ENCODE measurements at places on chromosomes 3 and 15.

GRCh38 chr3:36700537-36701248, 63.7 kb downstream of the DCLK3 start:
- peak; percentile 29 for DNase-seq

DNA sequence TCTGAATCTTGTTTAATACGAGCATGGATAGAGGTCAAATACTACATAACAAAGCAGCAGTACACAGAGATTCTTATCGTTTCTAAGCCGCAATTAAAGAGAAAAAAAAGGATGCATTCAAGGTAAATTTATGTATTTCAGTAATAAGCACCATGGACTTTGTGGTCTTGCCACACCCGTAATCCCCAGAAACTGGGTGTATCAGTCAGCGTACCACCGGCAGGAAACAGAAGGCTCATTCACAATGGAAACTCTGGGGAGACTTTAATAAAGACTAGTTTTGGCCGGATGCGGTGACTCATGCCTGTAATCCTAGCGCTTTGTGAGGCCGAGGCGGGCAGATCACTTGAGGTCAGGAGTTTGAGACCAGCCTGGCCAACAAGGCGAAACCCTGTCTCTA, 81.9 kb upstream of the ZNF280D start:
- no peak for DNase-seq

DNA sequence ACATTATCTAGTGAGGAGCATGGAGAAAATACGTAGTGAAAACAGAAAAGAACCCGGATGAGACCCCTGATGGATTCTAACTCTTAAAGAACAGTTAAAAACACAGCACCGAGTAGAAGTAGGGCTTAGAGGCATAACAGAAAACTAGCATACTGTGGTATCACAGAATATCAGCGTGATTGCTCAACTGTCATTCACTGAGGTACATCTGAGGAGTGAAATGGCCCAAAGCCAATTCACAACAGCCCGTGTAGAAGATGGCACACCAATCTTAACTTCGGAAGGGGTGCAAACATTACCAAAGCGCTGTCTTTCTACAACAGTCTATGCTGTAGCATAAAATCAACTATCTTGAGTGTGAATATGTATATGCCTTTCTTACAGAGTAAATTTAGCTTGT, 1.8 kb downstream of the CLASP2 start:
- DNase-seq = no peak

GRCh38 chr15:91789136-91789535, 64.4 kb upstream of the SLCO3A1 start:
- DNase-seq = no peak

DNA sequence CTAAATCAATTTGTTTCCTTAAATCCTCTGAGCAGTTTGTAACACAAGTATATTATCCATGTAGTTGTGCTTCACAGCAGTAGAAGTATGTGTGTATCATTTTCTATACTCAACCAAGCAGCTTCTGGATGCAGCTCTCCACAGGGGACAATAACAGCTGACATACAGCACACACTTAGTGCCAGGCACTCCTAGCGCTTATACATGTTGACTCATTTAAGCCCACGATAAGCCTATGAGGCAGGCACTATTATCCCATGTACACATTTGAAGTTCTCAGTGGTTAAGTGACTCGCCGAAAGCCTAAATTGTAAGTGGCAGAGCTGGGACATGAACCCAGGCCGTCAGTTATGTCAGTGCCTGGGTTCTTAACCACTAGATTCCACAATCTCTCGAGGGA, 20.3 kb upstream of the LPP start:
- DNase-seq = no peak

DNA sequence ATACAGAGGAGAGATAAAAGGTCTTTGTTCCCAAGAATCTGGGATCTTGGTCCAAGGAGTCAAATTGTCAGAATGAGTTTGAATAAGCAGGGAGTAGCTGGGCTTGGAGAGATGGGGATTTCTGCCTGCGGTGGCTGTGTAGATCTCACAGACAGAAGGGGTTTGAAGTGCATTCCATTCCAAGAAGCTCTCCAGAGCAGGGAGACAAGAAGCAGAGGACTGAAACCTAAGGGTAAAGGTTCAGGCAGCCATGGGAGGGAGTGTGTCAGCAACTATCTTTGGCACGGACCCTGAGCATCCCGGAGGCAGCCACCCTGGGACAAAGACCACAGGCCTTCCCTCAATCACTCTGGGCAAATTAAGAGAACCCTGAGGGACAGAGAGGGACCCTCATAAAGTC, 422.3 kb upstream of the WNT5A start:
- DNase-seq = no peak

GRCh38 chr3:173617490-173617889, 219.9 kb downstream of the NLGN1 start:
- DNase-seq = no peak

DNA sequence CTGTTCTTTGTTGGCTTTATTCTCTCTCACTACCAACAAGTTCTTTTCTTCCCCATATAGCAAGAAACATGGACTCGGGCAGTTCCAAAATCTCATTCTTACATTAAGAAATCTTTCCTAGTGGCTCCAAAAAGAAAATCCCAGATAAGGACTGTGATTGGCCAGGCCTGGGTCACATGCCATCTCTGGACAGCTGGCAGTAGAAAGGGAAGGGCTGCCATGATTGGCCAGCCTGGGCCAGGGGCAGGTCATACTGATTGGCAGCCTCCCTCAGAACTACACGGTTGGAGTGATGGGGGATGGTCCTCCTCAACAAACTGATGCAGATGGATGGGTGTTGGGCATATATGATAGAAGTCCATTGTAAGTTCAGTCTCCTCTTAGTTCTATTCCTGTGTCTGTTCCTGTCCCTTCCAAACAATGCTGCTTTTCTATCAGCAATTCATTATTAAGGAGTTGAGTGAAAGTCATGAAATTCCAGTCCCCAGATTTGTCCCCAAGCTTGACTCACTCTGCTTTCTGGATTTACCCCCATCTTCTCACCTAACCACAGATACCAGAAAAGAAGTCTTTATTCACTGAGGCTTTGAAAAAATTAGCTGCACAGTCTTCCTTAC, 175.5 kb downstream of the ATG7 start:
- no peak for DNase-seq

DNA sequence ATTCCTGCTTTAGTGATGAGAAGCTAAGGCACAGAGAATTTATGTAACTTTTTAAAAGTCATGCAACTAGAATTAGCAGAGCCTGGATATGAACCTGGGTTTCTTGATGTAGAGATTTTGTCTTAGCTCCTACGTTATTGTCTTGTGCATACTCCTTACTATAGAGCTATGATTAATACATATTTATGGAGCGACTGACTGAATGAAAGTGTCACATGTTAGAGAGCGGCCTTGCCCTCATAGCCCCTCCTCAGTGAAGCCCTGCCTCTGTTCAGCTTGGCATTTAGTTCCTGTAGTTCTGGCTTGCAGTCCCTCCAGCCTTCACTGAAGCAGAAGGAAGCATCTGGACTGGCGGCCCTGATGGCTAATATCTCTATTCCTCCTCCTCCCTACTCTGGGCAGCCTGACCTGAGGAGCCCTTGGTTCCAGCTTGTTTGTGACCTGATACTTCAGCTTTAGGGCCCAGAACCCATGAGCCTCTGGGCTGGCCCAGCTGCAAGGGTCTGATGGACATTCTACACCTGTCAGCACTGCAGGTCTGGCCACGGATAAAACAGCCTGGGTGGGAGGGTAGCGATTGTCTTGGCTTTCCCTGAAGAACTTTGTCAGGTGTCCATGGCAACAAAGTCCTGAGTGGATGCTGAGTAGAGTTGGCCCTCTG, 13.4 kb upstream of the AGBL1 start:
- DNase-seq = no peak

GRCh38 chr3:94259291-94259690, 196.4 kb downstream of the NSUN3 start:
- DNase-seq = no peak

DNA sequence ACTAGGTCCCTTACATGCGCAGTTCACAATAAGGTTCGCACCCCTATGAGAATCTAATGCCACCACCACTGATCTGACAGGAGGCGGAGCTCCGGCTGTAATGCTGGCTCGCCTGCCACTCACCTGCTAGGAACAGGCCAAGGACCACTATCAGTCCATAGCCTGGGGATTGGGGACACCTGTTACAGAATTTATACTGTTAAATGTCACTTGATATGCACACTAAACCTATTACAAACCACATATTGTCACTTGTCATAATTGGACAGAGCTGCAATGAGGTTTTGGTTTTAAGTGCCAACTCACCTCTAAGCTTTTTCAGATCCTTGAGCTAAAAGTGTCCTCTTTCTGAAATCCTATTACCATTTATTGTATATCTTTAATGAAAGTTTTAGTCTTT, 507.9 kb upstream of the TPRG1 start:
- DNase-seq = no peak

- DNase-seq = no peak
These were observed 167.2 kb downstream of the SPATA16 start for GRCh38 chr3:172973799-172974198.

- no peak for DNase-seq
These were observed 105.9 kb downstream of the DNAJB8 start for GRCh38 chr3:128360705-128361271.

- no peak for DNase-seq
These were observed 43.6 kb downstream of the RASA2 start for GRCh38 chr3:141530415-141530768.

GRCh38 chr3:173257797-173258196, 116.8 kb upstream of the SPATA16 start:
- DNase-seq = no peak

DNA sequence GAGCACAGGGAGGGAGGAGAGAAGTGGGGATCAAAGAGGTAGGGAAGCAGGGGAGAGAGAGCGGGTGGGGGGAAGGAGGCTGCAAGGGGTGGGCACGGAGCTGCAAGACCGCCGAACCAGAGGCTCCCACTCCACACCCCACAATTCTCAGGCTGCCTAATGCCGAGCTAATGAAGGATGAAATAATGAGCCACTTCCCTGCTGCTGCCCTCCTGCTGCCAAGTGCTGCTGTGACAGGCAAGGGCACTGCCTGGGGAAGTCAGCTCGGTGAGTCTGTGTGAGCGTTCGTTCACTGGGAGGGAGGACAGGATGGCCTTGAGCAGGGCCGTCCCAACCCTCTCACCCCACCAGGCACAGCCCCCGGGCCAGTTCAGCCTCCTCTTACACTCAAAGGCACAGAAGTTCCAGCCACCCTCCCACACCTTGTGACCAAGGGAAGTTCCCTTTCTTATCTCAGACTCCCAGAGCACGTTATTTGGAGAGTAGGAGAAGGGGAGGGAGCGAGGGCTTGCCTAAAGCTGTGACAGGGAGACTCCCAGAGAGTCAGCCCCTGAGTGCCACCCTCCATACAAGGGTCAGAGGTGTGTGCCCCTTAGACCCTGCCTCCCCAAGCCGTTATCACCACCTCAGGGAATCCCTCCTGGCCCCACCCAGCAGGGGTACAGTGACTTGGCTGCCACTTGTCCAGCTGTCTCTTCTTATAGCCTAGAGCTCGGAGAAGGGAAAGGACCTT, 12.4 kb downstream of the GLYCTK start:
- DNase-seq = no peak

DNA sequence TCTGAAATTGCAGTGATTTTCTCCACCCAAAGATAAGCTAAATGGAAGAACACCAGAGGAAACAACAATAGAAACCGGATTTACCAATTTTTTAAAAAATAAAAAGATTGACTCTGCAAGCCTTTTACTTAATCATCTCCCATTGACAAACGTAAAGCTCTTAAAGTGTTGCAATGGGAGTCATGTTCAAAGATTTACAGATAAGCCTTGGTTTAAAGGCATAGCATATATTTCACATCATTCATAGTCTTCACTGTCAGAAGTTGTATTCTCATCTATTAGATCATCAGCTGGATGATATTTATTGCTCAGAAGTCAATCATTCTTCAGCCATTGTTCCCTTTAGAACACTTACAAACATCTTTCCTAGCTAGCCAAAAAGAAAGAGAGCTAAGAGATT, 397.6 kb downstream of the GBE1 start:
- DNase-seq = no peak

DNA sequence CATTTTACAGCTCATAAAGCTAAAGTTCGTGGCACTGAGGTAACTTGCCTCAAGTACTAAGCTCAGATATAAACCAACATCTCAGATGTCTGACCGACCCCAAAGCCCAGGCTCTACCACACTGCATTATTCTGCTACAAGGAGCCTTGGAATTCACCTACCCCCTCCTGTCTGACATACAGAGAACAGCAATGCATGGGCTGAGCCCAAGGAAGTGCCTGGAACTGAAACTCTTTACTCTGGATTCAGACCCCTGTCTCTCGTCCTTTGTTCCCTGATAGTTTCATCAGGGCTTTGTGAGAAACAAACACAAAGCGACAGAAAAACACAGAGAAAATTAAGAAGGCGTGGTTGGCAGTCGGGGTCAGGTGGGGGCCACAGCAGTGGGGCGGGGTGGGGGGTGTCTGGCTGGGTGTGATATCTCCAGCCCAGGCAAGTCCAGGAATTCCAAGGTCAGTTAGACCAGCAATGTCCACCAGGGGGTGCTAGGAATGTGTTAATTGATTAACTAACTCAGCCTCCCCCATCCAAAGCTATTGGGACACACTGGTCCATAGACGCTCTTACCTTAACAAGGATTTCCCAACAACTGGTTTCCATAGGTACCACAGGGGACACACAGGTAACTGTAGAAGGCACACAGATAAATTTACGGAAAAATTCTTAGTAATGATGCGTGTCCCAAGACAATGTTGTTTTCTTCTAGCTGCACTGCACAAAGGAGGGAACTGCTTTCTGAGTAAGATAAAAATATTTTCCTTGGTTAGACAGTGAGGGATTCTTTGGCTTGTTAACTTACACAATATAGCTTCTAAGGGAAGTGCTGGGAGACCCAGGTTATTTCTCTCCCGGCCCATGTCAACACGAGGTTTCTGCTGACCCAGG, 18.8 kb upstream of the SSUH2 start:
- DNase-seq = peak; percentile 6

- no peak for DNase-seq
These were observed 64.6 kb downstream of the CYP11A1 start for GRCh38 chr15:74302821-74303359.

GRCh38 chr3:143358155-143358792, 238.7 kb downstream of the CHST2 start:
- DNase-seq = no peak

GRCh38 chr15:75864213-75865059, 21.2 kb downstream of the UBE2Q2 start:
- DNase-seq = no peak

DNA sequence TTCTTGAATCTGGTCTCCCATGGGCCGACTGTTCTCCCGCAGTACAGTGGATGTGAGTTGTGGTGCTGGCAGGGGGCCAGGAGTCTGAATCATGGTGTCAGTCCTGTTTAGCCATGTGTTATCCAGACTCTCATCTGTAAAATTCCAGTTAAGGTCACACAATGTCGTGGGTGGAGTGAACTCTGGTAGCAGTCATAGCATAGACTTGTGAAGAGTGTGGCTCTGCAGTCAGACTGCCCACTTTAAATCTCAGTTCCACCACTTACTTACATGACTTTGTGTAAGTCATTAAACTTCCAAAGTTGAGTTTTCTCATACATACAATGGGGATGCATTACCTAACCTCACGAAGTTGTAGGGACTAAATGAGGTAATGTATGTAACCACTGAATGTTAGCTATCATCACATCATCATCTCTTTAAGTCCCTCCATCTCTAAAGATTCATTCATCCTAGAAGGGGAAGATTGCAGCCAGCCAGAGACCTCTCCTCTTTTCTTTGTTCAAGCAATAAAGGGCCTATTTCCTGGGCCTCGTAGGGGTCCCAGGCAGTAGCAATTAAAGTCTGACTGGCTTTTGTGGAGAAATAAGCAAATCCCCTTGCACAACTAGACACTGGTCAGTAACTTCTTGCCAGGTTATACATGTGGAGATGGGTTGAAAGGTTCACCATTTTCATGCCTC, 93.9 kb downstream of the PCCB start:
- DNase-seq = no peak

Data from DMS 273 treated with DMSO at 0.1 percent for 48 hours (cell line).